ENCODE measurements at places on chromosomes 13 and 19.
A peak's percentile ranks its signal among the peaks of the same experiment; 100 is the strongest.

DNA sequence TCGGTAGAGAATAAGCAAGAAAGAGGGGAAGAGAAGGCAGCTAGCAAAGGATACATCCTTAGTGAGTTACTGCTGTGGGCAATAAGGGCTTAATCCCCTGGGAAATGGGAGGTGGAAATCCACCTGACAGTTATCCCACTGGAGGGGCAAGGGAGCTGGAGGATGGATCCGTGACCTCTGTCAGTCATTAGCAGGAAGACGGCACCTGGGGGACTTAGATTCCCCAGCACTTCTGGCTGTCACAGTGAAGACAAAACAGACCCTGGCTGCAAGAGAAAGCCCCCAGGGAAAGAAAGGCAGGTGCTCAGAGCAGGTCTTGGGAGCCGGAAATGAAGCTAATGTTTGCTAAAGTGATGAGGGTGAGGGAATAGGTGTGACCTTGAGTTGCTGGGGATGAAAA is 70.4 kb upstream of the MRI1 start:
- no peak for DNase-seq

- no peak for DNase-seq
Observed at GRCh38 chr13:98781905-98782304, 29.4 kb upstream of the SLC15A1 start.

- no peak for DNase-seq
Observed at GRCh38 chr19:44759083-44759804, 10.7 kb downstream of the BCL3 start.

- DNase-seq, result no peak
Observed at GRCh38 chr19:53088091-53088490, 15.1 kb downstream of the ZNF160 start.

GRCh38 chr13:19332378-19332777 is 150.8 kb upstream of the TUBA3C start:
- no peak for DNase-seq

DNA sequence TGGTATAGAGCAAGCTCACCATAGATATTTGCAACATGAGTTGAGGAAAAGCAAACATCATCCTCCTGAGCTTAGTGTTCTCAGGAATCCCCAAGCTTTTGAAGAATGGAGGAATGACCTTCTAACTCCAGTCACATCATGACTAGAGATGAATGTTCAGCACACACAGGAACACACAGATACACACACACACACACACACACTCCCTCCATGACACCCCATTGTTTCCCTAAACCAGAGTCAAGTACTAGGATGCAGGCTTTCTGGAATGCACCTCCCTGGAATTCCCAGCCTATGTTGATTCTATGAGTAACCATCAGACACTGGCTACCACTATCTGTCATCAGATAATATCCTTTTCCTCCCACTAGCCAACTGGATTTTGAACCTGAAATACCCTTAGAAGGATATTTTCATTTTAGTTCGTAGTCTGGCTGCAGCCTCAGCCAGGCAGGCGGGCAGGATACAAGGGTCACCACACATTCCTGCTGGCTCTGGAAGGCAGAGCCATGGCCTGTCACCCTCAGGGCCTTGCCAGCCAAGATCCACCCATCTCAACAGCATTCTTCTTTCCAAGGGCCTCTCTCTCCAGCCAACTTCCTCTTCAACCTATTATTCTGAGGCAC is 162.4 kb downstream of the FOXO1 start:
- no peak for DNase-seq

GRCh38 chr13:113742445-113743120 is 16.4 kb upstream of the TMEM255B start:
- DNase-seq, result no peak

GRCh38 chr13:35694549-35695447 is 218.3 kb upstream of the MAB21L1 start:
- DNase-seq, result no peak

GRCh38 chr13:113934576-113934975 is 39.3 kb downstream of the C13orf46 start:
- DNase-seq, result no peak

GRCh38 chr13:98839856-98840769 is 87.6 kb upstream of the SLC15A1 start:
- peak; percentile 5 for DNase-seq

DNA sequence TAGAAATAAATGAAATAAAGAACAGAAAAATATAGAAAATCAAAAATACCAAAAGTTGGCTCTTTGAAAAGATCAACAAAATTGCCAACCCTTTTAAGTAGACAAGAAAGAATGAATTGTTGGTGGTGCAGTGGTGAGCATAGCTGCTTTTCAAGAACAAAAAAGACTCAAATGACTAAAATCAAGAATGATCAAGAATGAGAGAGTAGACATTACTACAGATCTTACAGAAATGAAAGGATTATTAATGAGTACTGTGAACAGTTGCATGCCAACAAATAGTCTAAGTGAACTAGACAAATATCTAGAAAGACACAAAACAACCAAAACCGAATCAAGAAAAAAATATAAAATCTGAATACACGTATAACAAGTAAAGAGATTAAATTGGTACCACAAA is 53.9 kb downstream of the FNDC3A start:
- no peak for DNase-seq

- DNase-seq, result no peak
Observed at GRCh38 chr19:47324502-47324901, 7.5 kb upstream of the C5AR2 start.

DNA sequence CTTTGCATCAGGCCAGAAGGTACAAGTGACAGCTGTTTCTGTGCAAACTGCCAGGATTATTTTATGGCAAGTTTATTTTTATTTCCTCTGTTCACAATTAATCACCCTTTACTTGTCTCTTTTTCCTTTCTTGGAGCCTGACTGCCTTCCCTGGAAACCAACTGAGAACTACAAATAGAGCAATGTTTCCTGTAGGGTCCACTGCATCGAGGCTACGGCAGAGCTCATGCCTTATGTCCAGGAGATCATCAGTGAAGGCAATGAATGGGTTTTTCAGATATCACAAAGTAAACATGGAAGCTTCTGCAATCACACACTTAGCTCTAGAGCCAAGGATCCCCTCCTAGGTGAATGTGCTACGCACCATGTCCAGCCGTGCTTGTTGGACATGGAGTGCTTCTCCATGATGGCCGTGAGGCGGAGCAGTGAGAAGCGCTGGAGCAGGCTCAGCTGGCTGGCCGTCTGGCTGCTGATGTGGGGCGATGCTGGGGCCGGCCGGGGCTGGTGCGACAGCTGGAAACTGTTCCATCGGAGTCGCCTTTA is 110.9 kb downstream of the KL start:
- no peak for DNase-seq

DNA sequence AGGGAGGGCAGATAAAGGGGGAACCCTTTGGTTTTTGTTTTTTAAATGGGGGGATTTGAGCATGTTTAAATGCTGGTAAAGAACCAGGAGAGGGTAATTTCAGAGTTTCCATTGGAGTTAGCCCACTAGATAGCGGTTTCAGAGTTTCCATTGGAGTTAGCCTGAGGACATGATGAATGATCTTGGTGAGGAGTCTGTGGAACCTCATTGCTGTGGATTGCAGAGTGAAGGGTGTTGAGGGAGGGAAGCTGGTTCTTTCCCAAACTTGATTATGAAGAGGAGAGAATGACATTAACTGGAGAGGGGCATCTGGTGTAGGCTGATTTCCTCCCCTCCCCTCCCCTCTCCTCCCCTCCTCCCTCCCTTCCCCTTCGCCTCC is 5.0 kb downstream of the WASF3 start:
- no peak for DNase-seq

DNA sequence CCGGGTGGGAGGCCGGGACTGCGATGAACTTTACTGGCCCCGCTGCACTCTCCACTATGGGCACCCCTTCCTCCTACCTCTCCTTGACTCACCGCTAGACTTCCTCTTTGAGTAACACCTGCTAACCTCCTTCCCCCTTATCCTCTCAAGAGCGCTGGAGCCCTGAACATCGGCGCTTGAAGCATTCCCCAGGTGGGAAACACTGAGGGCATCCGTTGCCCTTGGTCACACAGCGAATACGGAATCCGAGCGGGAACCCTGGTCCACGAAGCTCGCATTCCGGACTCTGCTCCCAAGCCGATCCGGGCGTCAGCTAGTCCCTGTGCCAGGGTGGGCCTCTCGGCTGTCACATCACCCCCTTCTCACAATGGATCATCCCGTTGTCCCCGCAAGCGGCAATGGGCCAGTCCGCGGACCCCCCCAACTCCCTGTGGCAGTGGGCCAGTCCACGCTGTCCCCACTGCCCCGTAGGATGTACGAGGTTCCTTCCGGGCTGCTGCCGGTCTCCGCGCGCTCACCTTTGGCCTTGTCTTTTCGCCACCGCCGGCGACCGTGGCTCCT is 4.2 kb downstream of the LIPE start:
- DNase-seq, result peak; percentile 29

- DNase-seq, result no peak
Observed at GRCh38 chr13:45519493-45519892, 54.8 kb downstream of the COG3 start.

DNA sequence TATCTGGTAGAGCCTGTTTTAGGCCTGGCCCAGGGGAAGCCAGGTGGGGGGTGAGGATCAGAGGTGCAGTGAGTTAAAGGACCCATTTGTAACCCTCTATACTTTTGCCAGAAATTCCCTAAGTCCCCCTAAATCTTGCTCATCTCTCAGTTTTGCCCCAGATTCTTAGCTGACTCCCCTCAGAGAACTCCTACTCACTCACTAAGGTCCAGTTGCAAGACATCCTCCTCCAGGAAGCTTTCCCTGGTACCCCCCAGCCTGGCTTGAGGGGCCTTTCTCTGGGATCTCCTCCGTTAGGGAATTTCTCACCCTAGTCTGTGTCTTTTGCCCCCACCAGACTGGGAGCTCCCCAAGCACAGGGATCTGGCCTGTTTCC is 1.9 kb downstream of the TSKS start:
- DNase-seq, result no peak

DNA sequence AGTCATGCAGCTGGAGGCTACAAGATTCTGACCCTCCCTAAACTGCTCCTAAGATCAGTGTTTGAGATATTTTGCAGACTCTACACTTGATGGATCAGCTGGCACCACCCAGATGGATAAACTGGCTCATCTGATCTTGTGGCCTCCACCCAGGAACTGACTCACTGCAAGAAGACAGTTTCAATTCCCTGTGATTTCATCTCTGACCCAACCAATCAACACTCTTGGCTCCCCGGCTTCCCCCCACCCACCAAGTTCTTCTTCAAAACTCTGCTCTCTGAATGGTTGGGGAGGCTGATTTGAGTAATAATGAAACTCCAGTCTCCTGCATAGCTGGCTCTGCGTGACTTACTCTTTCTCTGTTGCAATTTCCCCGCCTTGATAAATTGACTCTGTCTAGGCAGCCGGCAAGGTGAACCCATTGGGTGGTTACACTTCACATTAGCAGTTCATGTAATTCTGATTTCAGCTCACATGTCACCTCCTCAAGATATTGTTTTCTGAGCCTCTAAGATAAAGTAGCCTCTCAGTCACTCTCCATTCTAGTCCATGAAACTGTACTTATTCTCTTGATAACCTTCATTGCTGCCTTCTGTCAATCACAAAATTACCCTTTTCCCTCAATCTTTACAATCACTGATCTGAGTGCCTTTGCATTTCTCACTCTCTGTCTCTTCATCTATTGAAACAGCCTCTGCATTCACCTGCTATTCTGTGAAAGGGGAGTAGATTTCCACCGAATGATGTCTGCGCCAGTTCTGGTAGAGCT is 9.9 kb upstream of the FPR3 start:
- DNase-seq, result no peak

GRCh38 chr19:42816894-42817293 is 51.4 kb upstream of the PSG8 start:
- no peak for DNase-seq

DNA sequence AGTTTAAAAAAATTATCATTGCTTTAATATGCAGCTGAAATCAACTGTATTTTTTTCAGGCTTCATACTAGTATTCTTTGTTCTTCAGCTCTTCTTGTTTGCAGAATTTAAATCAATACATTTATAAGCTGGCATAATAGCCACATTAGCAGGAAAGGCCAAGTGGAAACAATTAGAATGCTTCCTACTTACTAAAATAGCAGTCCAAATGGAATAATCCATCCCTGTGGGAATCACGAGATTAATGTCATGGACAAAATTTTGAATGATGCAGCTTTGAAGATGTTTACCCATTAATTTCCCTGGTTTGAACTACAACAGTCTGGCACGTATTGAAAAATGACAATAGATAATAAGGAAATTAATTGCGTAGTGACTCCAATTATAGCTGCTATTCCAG is 2650.8 kb downstream of the PCDH9 start:
- DNase-seq, result no peak

DNA sequence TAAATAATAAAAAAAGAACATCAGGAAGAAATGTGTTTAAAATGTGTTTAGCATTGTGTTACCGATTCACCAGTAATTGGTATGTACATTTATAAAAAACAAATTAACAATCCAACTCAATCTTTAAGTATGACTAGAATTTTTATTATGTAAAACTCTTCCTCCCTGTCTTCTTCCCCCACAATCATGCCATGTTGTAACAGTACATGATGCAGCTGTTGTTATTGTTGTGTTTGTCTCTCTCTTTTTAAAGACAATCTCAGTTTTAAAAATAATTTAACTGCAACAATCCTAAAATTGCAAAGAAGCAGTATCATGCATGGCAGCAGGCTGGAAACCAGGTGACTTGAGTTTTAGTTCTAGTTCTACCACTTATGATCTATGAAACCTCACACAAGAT is 180.2 kb downstream of the RGCC start:
- no peak for DNase-seq

DNA sequence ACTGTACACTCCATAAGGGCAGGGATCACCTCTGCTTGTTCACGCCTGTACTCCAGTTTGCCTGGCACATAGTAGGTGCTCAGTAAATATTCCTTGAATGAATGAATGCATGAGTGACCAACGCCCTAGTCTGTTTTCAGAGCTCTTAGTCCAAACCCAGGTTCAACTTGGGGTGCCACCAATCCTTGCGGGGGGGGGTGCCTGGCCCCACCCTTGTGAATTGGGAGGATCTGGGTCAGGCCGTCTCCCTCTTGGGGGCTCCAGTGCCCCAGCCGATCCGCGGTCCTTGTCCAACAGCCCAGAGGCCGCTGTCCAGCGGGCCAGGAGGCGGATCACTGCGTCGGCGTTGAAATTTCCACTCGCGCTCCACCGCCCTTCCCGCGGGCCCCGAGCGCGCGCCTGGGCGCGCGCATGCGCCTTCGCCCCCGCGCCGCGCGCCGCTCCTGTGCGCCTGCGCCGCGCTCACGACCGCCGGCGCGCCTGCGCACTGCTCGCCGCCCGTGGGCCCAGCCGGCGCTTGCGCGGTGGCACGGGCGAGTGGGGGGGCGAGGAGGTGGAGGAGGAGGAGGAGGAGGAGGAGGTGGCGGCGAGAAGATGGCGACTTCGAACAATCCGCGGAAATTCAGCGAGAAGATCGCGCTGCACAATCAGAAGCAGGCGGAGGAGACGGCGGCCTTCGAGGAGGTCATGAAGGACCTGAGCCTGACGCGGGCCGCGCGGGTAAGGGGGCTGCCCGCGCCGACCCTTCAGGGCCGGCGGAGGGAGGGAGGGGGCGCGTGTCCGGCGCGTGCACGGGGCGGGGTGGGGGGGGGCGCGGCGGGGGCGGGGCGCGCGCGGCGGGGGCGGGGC is at the start of gene CRTC1:
TSS of gene CRTC1 (plus strand) at position 572 of the 849 bp plus-strand sequence. CDS start at position 595, 23 bp downstream.
- peak; percentile 86 for DNase-seq

DNA sequence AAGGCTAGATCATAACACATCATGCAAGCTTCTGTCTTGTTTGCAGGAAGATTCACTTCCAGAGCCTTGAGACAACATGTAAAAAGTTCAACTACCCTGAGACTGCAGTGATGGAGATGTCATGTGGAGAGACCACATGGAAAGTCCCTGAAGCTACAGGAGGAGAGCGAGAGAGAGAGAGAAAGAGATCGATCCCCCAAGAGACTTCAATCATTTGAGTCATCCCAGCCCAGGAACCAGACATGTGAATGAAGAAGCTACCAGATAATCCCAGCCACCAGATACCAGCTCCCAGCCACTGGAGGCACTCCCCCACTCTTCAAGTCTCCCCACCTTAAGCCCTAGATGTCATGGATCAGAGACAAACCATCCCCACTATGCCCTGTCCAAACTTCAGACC is 10.7 kb upstream of the EVI5L start:
- DNase-seq, result no peak
